Activated naive CD4-positive, alpha-beta T cell treated with anti-CD3 and anti-CD28 coated beads, Interleukin-2, amount 10 ng/mL, durations not matched to agents 7 days and 5 days (primary cell): ENCODE measurements at places on chromosomes 3 and 15.

DNA sequence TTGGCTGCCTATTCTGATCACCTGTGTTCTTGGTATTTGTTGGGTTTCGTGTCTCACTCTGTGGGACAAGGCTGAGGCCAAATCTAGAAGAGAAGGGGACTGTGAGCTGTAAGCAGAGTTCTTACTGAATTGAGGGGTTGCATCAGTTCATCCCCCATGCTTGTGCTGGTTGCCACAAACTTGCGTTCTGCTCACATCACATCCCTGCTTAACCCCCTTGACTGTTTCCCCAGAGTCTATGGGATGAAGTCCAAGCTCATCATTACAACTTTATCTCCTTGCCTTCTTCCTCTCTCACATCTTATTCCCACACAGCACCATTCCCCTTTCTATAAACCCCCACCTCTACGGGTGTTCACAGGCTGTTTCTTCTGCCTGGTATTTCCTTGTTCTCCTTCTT is 143.8 kb upstream of the ABHD17C start:
- no peak for DNase-seq

DNA sequence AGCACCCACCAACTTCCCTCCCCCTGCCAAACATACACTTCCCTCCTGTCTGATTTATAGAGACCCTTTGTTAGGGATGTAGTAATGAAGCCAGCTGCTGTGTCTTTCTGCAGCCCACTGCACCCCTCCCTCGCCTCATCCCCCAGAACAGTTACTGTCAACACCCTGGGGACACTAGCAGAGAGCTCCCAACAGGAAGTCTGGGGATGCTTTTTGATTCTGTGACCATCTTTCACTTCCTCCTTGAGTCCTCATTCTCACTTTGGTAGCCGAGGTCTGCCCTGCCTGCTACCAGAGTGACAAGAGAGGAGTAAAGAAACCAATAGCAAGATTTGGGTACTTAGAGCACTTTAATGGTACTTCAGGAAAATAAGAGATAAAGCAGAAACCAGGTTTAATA is 201.6 kb downstream of the SATB1 start:
- no peak for DNase-seq

DNA sequence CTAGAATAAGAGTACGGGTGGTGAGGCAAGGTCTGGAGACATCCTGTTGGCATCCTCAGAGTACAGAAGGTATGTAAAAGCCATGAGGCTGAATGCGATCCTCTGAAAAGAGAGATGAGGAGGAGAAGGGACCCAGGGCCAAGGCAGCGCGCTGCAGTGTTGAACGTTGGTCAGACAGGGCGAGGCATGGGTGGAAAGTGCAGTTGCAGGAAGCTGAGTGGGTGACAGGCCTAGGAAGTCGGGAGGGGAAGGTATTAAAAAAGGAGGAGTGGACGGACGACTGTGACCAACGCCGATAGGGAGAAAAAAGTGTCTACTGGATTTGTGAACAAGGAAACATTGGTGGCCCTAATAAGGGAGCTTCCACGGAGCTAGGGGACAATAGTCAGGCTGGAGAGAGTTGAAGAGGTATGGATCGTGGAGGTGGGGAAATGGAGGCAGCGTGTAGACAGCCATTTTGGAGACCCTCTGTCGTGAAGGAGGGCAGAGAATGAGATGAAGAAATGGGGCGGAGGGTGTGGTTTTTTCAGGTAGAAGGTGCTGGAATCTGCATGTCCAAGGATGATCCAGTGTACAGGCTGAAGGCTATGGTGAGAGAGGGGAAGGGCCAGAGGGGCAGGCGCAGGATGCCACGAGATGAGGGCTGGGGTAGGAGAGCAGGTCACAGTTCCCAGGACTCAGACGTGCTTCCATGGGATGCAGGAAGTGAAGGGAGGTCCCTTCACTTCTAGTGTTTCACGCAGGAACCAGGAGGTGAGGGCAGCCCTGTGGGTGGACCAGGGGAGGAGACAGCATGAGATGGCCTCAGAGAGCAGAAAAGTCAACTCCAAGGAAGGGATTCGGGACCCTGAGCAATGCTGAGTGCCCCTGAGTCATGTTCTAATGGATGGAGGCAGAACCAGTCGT is 115.9 kb downstream of the ASB7 start:
- DNase-seq = no peak

GRCh38 chr3:24067483-24067882 is 122.4 kb downstream of the NR1D2 start:
- no peak for DNase-seq

GRCh38 chr3:117264204-117264994 is 554.8 kb downstream of the TUSC7 start:
- no peak for DNase-seq

- no peak for DNase-seq
Observed at GRCh38 chr15:74272812-74273211, 36.7 kb downstream of the CCDC33 start.

GRCh38 chr3:49020330-49021212 is 1.4 kb upstream of the NDUFAF3 start:
- DNase-seq = peak; percentile 59

GRCh38 chr15:101198031-101198575 is 53.7 kb downstream of the CHSY1 start:
- DNase-seq = no peak
